ENCODE measurements at places on chromosomes 16 and 17. TPM values are rescaled to one million over a fixed set of nuclear protein-coding genes. Genes with fewer than 3 reads are reported as not detected.

The RNF135 gene
- polyA plus RNA-seq: not detected

The TPSG1 gene
- not detected for polyA plus RNA-seq

The ASIC2 gene
- not detected for polyA plus RNA-seq

The DNAAF8 gene
- polyA plus RNA-seq: not detected

The KRT20 gene
- polyA plus RNA-seq: not detected
